ENCODE measurements at places on chromosomes 16 and 17. TPM values are rescaled to one million over a fixed set of nuclear protein-coding genes. Genes with fewer than 3 reads are reported as not detected.

CTF1 gene
- total RNA-seq: 1.8 TPM

LRRC75A gene
- 3.1 TPM for total RNA-seq

GRIN2A gene
- total RNA-seq: under 0.01 TPM

- no peak overlapping the region for H3K4me3 ChIP-seq
- peaks cover 16% of the 10 kb centered on the region for H3K4me1 ChIP-seq
- DNase-seq: peak; percentile 37
- no peaks in the 10 kb centered on the region for H3K27me3 ChIP-seq
Measured at GRCh38 chr17:561116-561515, 153.5 kb downstream of the VPS53 start.

DNA sequence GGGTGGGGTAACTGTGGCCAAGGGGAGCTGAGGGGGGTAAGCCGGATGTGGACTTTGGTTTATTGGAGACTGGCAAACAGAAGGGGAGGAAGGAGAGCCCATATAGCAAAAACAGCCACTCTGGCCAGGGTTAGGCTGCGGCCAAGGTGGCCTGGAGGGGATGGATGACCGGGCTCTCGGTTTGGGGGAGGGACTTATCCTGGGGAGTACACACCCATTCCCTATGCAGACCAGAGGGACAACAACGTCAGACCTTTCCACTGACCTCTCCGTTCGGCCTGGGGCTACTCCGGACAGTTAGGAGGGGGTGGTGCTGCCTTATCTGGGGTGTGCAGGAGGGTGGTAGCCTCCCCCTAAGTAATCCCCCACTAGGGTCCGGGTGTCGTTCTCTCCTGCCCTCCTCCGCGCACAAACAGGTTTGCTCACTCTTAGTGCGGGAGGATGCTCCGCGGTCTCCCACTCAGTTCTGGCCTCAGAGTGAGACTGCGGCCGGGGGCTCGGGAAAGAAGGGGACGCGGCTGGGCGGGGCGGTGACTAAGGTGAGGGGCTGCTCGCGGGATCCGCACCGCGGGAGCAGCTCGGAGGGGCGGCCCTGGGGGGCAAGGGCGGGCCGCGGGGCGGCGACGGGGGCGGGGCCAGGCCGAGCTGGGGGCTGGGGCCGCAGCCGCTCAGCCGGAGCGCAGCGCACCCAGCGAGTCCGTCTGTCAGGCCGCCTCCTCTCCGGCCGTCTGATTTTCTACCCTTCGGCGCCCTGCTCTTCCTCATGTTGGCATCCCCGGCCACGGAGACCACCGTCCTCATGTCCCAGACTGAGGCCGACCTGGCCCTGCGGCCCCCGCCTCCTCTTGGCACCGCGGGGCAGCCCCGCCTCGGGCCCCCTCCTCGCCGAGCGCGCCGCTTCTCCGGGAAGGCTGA lies at the start of gene WNK4:
Gene WNK4, plus strand, starts transcription at position 675 of the 915 bp plus-strand sequence. Its CDS starts 89 bp downstream, at position 764.
- DNase-seq: peak; percentile 23
- peaks cover 19% of the 10 kb centered on the region for H3K4me1 ChIP-seq

GRCh38 chr17:36848008-36848902 lies 89.0 kb upstream of the LHX1 start:
- H3K4me1 ChIP-seq: peaks cover 2% of the 10 kb centered on the region
- no peak overlapping the region for H3K27ac ChIP-seq
- no peak overlapping the region for H3K4me3 ChIP-seq
- H3K27me3 ChIP-seq: peaks cover 2% of the 10 kb centered on the region

GRCh38 chr16:35792516-35793285 lies 2333.3 kb downstream of the TP53TG3F start:
- H3K27ac ChIP-seq: no peak overlapping the region
- no peak for DNase-seq
- no peaks in the 10 kb centered on the region for H3K27me3 ChIP-seq

DNA sequence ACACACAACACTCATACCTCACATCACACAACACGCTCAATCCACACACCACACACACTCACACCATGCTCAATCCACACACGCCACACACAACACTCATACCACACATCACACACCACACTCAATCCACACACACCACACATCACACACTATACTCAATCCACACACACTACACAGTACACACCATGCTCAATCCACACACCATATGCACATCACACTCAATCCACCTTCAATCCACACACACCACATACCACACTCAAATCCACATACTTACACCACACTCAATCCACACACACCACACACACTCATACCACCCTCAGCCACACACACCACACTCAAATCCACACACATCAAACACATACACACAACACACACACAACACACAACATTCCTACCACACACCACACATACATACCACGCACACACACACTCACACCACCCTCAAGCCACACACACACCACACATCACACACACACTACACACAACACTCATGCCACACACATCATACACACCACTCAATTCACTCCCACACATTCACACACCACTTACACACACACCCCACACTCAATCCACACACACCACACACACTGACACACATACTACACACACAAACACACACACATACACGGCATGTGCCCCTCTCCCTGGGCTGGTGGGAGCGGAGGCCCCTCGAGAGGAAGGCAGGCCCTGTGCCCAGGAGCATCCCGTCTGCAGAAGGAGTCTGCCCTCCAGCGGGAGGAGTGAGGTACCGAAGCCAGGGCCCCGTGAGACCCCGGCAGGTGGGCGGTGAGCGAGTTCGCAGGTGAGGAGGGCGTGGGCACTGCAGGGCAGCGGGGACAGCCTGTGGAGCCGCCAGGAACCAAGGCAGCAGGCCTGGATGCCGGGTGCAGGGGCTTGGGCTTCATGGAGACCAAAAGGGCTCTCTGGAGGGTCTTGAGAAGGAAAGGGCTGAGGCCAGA lies 33.1 kb upstream of the RPTOR start:
- no peaks in the 10 kb centered on the region for H3K36me3 ChIP-seq
- H3K4me1 ChIP-seq: no peaks in the 10 kb centered on the region
- no peak overlapping the region for H3K4me3 ChIP-seq
- no peak overlapping the region for H3K27ac ChIP-seq

DNA sequence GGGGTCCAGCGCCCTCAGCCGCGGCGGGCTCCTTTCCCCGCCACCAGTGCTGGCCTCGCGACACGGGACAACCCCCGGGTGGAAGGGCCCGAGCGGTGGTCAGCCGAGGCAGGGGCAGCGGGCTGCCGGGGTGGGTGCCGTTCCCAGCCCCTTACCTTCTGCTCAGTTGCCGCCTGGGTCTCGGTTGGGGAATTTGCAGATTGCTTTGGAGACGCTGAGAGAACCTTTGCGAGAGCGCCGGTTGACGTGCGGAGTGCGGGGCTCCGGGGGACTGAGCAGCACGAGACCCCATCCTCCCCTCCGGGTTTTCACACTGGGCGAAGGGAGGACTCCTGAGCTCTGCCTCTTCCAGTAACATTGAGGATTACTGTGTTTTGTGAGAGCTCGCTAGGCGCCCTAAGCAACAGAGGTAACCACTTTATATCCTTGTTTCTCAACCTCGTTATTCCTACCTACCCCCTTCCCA lies 381 bp downstream of the CTNS start:
- H3K4me3 ChIP-seq: peak overlapping the region; percentile 72
- no peaks in the 10 kb centered on the region for H3K27me3 ChIP-seq
- no peaks in the 10 kb centered on the region for H3K4me1 ChIP-seq
- H3K27ac ChIP-seq: peak overlapping the region; percentile 88
- H3K36me3 ChIP-seq: peaks cover 4% of the 10 kb centered on the region

DNA sequence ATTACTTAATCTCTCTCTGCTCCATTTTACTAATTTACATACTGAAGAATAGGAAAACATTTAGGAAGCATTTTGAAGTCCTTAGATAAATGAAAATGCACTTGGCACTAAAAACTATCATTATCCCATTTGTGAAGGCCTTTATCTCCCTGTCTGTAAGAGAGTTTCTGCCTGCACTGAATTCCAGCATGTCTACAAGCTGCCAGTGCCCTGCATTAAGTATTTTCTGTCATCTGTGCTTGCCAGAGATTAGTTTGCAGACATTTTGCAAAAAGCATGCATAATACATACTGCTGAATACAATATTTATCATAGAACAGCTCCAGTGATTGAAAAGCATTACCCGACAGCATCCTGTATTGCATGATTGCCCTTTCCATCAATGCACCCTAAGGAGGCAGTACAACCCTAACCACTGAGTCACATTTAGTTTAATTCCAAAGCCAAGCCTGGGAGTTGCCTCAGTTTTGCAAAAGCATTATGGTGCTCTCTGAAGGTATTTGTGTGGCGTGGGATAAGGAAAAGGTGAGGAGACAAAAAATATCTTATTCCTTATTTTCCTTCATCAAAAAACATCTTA lies 280.2 kb upstream of the TOM1L1 start:
- H3K4me1 ChIP-seq: no peaks in the 10 kb centered on the region
- no peaks in the 10 kb centered on the region for H3K27me3 ChIP-seq
- DNase-seq: no peak
- H3K27ac ChIP-seq: no peak overlapping the region
- H3K36me3 ChIP-seq: no peaks in the 10 kb centered on the region

Data from fibroblast of lung (primary cell).